ENCODE measurements at places on chromosomes 5 and 9.

GRCh38 chr5:2901511-2901910 lies 150.0 kb upstream of the IRX2 start:
- DNase-seq, result no peak

DNA sequence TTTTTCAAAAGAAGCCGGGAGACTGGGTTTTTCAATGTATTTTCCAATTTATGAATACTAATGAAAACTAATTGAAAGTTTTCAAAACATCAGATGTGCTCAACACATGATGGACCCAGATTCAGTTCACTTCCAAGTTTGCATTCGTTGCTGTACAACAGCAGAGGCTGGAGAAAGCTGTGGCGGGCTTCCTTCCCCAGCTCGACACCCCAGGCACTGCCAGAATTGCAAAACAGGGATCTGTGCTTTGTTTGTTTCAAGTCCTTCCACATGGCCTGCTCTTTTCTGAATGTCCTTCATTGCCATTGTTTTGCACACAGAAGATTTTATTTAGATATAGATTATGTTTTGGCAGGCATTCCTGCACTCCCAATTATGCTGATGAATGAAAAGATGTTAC lies 30.3 kb upstream of the INSYN2B start:
- DNase-seq, result no peak

- DNase-seq, result no peak
These were observed 460.8 kb downstream of the TAF11L14 start for GRCh38 chr5:18095061-18095460.

- DNase-seq, result no peak
These were observed 1.5 kb downstream of the CDH6 start for GRCh38 chr5:31194892-31195555.

DNA sequence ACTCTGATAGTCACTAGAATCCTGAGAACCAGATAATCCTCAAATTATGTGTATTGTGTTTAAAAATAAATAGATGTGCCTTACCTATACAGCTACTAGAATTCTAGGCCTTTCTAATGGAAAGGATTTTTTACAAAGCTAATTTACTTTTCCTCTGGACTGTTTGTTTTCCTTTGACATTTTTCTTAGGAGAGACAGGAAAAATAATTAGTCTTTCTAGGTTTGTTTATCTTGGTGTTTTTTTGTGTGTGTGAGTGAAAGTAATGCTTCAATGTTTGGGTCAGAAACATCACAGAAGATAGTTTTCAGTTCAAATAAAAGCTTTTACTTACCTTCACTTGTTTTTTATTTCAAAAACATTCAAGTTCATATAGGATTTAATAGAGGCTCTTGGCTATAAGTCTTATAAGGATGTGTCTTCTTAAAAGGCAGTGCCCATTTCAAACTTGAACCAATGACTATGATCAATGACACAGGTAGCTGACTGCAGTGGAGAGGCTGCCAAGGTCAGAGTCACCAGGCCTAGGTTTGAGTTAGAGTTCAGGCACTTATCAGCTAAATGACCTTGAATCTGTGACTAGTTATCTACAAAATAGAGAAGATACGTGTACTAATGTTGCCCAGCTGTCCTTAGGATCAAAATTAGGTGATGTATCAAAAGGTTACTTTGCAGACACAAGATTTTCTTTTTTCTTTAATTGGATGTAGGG lies 92.8 kb downstream of the SNCAIP start:
- DNase-seq, result no peak

DNA sequence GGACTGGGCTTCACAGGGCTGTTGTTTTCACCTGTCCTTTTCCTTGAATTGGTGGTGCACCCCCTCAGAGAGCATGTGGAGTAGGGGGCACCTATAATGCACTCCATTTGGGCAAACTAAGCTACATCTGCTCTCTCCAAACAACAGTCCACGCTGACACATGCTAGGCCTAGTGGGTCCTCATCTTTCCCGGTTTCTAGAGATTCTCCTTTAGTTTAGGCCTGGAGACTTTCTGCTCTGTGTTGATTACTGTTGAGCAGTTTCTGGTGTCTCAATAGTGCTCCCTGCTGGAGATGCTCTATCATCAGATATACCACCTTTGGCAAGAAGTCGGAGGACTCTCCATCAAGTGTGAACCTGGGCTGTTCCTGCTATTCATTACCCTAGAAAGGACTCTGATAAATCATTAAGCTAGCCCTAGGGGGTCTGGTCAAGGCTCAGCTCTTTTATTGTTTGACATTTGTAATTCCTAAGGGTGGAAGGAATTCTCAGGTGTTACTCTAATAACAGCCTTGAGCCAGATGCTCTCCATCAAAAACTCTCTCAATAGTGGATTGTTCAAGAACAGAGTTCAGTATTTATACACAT lies 64.0 kb upstream of the FYB1 start:
- no peak for DNase-seq

GRCh38 chr5:171865471-171865870 lies 79.9 kb downstream of the SMIM23 start:
- no peak for DNase-seq

GRCh38 chr5:123735384-123735783 lies 223.4 kb downstream of the CSNK1G3 start:
- no peak for DNase-seq

GRCh38 chr5:75568202-75568601 lies 43.1 kb upstream of the ANKDD1B start:
- DNase-seq, result no peak

GRCh38 chr5:146342882-146343865 lies 4.5 kb downstream of the POU4F3 start:
- DNase-seq, result no peak

DNA sequence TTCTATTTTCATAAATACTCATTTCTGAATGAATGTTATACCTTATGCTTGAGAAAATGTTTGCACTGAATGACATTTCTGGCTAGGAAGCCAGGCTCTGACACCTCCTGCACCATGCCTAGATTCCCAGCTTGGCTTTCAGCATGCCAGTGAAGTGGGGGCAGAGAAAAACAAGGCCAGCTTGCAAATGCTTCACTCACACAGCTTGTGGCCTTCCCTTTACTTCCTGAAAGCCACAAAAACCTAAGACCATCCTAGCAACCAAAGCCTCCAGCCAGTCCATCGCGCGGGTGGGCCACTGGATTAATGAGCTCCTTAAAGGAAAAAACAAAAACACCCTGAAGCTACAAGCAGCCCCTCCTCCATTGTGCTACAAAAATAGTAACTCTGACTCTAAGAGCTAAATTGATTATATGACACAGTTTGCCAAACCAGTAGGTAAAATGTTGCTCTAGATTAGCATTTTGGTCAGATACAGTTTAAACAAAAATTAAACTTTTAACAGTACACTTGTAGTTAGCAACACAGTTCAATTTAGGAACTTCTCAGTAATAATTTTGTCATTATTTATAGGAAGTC lies 159.9 kb downstream of the TSSK1B start:
- DNase-seq, result no peak
